ENCODE measurements at places on chromosomes 5 and 9.

DNA sequence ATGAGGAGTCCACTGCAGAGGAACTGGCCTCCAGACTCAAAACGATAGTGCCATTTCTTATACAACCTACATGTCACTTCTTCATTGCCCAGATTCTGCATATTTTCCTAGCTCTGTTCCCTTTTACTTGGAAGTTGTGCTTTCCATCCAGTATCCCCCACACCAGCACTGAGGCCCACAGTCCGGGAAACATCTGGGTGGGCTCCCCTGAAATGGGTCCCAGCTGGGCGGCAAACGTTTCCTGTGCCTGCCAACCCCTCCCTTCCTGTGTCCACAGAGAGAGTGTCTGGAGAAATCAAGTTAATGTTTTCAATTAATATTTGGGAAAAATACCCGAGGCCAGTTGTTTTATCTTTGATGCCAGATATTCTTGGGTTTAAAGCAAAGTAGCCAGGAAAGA, 111.8 kb downstream of the COL23A1 start:
- DNase-seq = no peak

DNA sequence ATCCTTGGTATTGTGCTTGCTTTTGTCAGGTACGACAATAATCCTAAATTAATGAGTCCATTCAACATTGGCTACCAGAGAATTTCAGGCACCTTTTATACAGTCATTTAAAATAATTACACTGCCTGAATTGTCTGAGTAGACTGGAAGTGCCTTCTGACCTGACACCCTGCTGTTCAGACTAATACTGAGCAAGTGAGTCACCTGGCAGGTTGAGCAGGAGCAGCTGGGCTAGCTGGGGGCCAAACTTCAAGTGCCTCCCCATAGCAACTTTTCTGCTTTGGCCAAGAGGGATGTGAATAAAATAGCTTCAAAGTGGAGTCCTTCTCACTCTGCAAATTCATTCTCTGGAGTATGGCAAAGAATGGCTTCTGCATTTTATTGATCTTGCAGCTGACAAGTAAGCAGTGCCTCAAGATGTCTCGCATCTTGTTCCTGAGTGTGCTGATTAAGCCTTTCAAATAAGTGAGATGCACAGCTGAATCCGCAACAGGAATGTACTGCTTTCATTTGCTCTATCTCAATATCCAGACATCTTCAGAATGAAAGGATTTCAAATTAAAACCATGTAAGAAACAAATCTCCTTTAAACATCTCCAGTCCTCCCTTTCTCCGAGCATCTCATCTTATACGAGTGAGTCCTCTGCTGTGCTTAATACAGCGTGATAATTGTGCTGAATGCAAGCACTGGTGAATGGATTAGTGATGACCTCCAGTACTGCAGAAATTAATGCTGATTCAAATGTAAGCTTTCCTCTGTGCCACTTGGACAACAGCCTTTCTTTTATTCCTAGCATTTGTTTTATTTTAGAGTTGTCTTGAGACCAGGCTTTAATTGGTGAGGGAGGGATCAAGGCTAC, 271.2 kb downstream of the EDIL3 start:
- DNase-seq = no peak

DNA sequence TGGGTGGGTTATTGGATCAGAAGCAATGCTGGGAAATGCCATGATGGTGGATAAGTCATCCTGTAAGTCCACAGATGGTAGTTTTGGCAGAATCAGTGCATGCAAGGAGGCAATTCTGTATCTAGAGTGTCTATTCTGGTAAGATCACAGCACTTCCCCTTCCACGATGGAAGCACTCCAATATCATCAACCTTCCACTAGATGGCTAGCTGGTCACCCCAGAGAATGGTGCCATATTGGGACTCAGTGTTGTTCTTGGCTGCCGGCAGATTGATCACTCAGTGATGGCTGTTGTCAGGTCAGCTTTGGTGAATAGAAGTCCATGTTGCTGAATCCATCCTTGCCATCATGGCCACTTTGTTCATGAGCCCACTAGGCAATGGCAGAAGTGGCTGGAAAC, 553.5 kb downstream of the CSNK1G3 start:
- no peak for DNase-seq

GRCh38 chr5:150596313-150596712, 44.1 kb upstream of the SYNPO start:
- no peak for DNase-seq

GRCh38 chr9:118959366-118959765, 409.9 kb downstream of the BRINP1 start:
- DNase-seq = no peak

DNA sequence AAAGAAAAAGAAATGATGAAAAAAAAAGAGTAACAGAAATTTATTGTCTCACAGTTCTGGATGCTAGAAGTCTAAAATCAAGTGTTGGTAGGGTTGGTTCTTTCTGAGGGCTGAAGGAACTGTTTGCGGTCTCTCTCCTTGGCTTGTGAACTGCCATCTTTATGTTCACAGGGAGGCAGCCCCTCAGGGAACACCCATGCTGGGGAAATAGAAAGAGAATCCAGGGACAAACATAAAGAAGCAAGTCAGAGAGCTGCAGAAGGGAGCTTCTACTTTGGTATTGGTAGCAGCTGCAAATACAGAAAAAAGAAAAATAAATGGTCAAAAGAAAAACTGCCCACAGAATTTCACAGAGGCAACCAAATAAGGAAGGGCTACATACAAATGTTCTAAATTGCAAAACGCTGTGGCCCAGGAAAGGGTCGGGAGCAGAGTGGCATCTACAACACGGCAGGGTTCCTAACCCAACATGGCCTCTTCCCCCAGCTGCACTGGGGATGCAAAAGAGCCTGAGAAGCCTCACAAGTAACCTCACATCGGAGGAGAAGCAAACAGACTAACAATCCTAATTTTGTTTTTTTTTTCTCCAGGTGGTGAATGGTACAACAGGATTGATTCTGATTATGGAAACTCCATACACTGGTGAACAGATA, 37.4 kb downstream of the ELOVL7 start:
- DNase-seq = no peak

DNA sequence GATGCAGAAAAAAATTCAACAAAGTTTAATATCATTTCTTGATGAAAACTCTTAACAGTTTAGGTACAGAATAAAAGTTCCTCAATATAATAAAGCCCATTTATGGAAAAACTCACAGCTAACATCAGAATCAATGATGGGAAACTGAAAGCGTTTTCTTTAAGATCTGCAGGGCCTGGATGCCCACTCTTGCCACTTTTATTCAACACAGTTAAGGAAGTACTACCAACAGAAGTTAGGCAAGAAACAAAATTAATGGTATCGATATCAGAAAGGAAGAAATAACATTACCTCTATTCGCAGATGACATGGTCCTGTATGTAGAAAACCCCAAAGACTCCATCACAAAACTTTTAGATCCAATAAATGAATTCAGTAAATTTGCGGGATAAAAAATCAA, 542.4 kb upstream of the RGMB start:
- no peak for DNase-seq

DNA sequence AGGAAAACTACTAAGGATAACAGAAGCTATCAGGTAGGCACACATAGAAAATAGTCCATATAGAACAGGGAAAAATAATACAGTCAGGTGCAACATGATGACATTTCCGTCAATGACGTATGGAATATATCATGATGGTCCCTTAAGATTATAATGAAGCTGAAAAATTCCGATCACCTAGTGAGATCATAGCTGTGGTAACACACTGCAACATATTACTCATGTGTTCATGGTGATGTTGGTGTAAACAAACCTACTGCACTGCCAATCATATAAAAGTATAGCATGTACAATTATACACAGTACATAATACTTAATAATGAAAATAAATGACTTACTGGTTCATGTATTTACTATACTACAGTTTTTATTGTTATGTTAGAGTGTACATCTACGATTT, 60.0 kb downstream of the MEGF9 start:
- no peak for DNase-seq

DNA sequence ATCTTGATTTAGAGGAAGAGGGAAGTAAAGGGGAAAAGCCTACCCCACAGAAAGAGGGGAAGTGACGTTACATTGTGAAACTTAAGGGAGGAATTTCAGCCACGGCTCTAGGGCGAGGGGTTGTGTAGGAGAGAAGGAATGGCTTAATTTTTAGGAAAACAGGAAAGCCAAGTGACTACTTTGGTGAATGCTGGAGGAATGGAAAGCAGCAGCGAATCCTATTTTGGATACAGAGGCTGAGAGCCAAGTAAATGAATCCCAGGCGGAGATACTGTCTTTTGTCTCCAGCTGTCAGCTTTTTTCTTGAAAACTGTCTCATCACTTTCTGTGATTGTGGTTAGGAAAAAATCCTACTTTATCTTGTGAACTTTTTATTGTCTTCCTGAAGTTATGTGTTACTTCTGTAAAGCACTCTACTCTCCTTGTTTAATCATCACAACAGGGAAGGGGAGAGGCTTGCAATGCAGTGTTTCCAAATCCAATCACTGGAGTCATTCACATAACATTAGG, 188.4 kb downstream of the TSSK1B start:
- DNase-seq = no peak

GRCh38 chr5:64979531-64979930, 210.8 kb downstream of the CWC27 start:
- no peak for DNase-seq

GRCh38 chr5:43711496-43711895, 108.5 kb downstream of the NNT start:
- DNase-seq = no peak

Data from colonic mucosa (tissue), 4 donors.